Posterior cingulate gyrus (tissue), 11 donors: ENCODE measurements at places on chromosomes 3 and 15.

GRCh38 chr15:67373971-67374370 is 119.4 kb downstream of the IQCH start:
- DNase-seq = no peak

- DNase-seq = no peak
Measured at GRCh38 chr15:69234676-69235075, 64.0 kb upstream of the PAQR5 start.

- DNase-seq = no peak
Measured at GRCh38 chr15:86676002-86676401, 596.3 kb downstream of the AGBL1 start.

- DNase-seq = no peak
Measured at GRCh38 chr3:130341882-130342281, 3.6 kb upstream of the COL6A5 start.

DNA sequence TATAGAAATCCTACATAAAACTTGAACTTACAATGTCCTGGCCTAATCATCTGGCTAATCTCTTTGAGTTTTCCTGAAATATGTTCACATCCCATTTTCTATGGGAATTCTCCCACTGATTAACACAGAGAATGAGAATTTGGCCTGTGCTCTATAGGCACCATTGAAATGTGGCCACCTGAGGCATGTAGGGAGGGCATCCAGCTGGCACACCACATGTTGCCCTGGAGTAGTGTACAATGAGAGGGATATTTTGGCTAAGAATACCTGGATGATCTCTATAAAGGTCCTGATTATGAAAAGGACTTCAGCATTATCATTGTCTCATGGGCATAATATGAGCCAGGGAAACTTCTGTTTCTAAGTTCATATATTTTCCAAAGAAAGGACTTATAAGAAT is 324.0 kb downstream of the ZBTB20 start:
- DNase-seq = no peak

DNA sequence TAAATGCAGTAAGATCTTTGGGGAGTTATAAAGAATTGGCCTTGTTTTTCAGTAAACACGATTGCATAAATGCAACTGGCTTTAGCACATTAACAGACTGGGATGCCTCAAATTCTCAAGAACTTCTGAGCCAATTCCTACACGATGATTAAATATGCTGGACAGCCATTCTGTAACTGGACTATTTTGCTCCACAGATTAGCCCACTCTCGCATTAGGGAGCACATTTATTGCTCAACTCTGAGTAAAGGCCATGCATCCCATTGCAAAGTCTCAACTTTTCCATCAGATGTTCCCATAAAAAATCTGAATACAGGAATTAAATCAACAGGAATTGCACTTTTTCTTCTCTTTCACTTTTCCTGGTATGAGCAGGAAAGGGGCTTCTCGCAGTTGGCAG is 66.7 kb upstream of the PRICKLE2 start:
- no peak for DNase-seq

- no peak for DNase-seq
Measured at GRCh38 chr3:138498991-138499390, 64.6 kb downstream of the ESYT3 start.

DNA sequence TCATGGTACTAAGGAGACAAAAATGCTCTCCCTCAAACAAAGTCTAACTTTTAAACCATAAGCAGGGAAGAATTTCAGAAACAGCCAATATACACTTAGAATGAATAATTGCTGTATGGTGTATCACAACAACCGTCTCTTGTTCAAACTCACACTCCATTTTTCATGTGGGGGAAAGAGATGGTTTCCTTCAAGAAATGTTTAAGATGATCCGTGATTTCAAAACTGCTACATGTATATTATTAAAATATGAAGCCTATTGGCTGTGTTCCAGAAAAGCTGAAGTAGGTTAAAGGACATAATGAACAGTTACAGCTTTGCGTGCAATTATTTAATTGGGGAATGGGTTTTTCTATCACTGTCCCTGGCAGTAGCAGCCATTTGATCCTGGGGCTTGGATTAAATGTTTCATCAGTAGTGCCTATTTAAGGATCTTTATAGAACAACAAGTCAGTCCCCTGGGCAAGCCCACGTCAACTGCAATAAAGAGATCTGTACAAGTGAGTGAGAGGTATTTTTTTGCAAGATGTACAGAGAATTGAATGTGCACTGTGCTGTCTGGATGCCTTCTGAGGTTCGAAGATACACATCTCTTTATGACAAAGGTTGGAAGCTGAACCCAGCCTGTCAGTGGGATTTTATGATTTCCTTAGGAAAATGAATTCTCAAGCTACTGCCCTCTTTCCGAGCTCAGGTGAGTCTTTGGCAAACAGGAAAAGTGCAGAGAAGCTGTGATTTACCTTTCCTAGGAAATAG is 337.2 kb upstream of the RARB start:
- no peak for DNase-seq

DNA sequence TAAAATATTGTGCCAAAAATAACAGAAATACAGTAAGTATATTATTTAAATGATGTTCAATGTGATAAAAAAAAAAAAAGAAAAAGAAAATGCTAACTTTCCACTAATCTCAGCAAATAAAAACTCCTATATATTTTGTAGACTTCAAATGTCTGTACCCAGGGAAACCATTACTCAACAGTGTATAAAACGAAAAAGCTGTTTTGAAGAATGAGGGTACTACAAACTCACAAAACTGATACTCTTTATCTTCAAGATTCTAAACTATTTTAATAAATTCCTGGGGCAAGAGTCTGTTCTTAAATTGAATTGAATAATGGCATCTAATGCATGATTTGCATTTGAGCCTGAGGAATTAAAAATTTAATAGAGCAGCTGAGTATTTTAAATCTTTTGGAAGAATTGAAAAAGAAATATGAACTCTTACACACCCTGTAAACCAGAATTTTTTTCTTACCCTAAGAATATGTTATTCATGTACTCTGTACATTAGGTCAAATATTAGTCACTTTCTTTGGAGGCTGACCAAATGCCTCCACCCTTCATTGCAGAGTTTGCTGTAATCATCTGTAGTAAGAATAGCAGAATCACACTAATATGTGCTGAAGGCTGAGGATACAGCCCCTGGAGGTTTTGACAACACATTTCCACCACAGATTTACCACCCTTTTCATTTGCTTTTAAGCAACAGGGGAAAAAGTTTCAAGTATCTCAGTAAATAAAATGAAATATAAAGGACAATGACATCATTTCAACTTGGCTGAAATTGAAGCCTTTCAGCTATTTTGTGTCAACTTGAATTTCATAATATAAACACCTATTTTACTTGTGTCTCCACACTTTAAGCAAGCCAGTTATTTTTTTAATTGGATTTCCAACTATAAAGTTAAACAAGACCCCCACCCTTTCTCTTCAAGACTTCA is 79.7 kb downstream of the FBN1 start:
- no peak for DNase-seq

DNA sequence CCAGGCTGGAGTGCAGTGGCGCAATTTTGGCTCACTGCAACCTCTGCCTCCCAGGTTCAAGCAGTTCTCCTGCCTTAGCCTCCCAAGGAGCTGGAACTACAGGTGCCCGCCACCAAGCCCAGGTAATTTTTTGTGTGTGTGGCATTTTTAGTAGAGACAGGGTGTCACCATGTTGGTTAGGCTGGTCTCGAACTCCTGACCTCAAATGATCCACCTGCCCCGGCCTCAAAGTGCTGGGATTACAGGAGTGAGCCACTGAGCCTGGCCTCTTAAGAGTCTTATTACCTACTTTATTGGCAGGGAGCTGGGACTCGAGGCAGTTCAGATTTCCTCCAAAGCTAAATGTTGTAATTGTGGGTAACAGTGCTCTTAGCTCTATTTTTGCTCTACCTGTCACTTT is 16.4 kb downstream of the PXYLP1 start:
- no peak for DNase-seq
